Suppressor macrophage treated with lipopolysaccharide for 1 hour (primary cell): ENCODE measurements at places on chromosomes 7 and 10.

GRCh38 chr10:21314111-21314626 lies 211.3 kb downstream of the SKIDA1 start:
- DNase-seq: no peak

DNA sequence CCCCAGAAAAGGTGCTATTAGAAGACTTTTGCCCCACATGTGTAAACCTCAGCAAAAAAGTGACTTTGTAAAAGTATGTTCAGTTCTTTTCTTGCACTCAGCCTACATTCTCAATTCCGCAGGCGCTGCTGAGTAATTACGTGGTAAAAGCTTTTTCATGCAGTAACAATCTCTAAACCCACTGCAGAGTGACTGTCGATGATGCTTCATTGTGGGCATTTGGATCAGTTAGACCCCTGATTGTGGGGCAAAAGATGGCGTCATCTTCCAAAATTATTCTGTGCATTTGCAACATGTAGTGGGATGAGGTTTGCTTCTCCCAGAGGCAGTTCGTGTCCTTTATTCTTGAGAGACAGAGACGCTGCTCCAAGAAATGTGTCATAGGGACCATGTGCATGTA lies 85.6 kb downstream of the PLPP4 start:
- DNase-seq: no peak

- no peak for DNase-seq
Measured at GRCh38 chr7:27182861-27183681, 2.0 kb downstream of the HOXA11 start.

GRCh38 chr10:80986596-80986995 lies 448.9 kb downstream of the SH2D4B start:
- no peak for DNase-seq

GRCh38 chr7:94294471-94295131 lies 100.1 kb upstream of the COL1A2 start:
- DNase-seq: no peak

DNA sequence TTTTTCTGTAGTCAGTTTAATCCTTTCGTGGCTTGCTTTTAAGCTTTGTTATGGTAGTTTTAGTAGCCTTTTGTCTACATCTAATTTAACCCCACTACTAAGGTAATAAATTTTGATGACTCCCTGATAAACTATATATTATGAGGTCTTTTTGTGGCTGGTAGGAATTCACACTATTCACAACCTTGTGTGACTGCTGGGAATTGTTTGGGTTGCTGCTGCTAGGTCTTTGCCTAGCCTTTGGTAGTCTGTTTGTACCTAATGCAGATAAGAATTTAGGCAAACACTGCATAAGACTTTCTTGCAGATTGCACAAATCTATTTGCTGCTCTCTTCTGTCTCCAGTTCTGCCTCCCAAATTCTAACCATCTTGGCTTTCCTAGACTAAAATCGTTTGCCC lies 58.3 kb downstream of the SHOC2 start:
- DNase-seq: no peak

GRCh38 chr10:110042181-110042580 lies 34.4 kb downstream of the ADD3 start:
- no peak for DNase-seq

- peak; percentile 37 for DNase-seq
Measured at GRCh38 chr7:131021460-131021859, 287.5 kb upstream of the KLF14 start.
